Activated T-helper 1 cell treated with anti-CD3 and anti-CD28 coated beads, Interleukin-2, amount 50 U/mL, for 16 hours (primary cell): ENCODE measurements at places on chromosomes 1 and 21.

- no peak for DNase-seq
Observed at GRCh38 chr21:36188937-36189336, 32.3 kb downstream of the DOP1B start.

- no peak for DNase-seq
Observed at GRCh38 chr1:13492711-13493110, 21.1 kb downstream of the LRRC38 start.

GRCh38 chr1:41450747-41451285 is 33.7 kb downstream of the EDN2 start:
- DNase-seq, result no peak

GRCh38 chr1:1754051-1754815 is 24.0 kb downstream of the NADK start:
- DNase-seq, result no peak
